ENCODE measurements at places on chromosomes 16 and 17. TPM values are rescaled to one million over a fixed set of nuclear protein-coding genes. Genes with fewer than 3 reads are reported as not detected.
A peak's percentile ranks its signal among the peaks of the same experiment; 100 is the strongest.

Gene TP53TG3C
- not detected for total RNA-seq

DNA sequence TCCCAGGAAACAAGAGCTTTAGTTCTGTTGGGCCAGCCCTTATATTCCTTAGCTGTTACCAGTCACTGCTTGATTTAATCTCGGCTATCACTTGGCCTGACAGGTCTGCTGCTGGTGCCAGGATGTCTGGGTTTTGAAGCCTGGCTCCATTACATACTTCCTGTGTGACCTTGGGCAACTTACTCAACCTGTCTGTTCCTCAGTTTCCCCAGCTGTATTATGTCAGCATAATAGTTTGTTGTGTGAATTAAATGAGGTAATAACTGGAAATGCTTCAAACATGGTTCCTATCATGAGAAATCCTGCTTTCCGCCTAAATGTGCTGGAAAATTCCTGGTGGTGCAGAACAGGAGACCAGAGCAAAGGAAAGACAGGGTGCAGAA lies 50.6 kb upstream of the STH start:
- peak; percentile 2 for DNase-seq

Gene KLHL10
- total RNA-seq: 0.88 TPM

- no peak for DNase-seq
These were observed 73.4 kb downstream of the HELZ start for GRCh38 chr17:67171560-67171959.

Gene QRICH2
- 3.8 TPM for total RNA-seq

DNA sequence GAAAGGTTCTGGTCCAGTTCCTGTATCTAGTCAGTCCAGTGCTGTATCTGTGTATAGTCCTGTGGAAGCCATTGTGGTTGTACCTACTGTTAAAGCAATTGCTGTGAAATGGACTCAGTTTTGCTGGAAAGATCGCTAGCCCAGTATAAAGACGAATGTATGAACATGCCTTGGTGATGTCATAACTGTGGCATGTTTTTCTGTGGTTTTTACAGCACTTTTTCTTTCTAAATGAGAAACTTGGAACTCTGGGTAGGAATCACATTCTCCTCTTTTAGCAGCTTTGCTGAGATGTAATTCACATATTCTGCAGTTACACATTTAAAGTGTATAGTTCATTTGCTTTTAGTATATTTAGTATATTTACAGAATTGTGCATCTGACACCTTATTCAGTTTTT lies 58.1 kb downstream of the MAP2K4 start:
- DNase-seq: no peak
